ENCODE measurements at places on chromosomes 1 and 21.

DNA sequence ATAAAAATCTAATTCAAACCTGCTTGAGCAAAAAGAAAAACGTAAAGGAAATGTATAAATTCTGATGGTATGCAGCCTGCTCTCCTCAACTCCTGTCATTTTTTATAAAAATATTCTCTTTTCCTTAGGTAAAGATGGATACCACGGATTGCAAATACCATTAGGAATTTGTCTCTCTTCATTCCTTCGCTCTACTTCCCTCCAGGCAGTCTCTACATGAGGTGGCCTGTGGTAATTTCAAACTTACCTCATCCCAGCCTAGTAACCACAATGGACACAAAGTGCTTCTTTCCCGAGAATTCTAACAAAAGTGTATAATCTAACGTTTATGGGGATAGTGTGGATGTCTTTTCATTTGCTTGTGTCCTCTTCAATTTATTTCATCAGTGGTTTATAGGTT, 239.5 kb upstream of the LRRC7 start:
- DNase-seq, result no peak

GRCh38 chr1:233659495-233659894, 45.6 kb downstream of the KCNK1 start:
- DNase-seq, result no peak

- peak; percentile 19 for DNase-seq
Observed at GRCh38 chr1:244796719-244797406, 38.6 kb upstream of the COX20 start.

- no peak for DNase-seq
Observed at GRCh38 chr1:52190500-52191252, 48.8 kb downstream of the ZFYVE9 start.

DNA sequence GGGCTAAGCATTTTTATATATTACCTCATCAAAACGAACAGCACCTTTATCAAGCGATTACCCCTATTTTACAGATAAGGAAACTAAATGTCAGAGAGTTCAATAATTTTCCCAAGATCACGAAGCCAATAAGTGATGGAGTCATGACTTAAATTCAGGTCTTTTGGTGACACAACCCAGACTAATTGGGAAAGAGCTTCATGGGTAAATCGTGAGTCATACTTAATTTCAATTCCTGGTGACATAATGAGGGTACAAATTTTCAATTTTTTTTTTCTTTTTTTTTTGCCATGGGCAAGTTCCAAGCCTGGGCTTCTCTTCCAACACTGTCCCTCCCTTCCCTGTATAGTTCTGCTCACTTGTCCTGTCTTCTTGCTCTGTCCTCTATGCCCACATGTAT, 30.1 kb upstream of the IL10 start:
- no peak for DNase-seq

DNA sequence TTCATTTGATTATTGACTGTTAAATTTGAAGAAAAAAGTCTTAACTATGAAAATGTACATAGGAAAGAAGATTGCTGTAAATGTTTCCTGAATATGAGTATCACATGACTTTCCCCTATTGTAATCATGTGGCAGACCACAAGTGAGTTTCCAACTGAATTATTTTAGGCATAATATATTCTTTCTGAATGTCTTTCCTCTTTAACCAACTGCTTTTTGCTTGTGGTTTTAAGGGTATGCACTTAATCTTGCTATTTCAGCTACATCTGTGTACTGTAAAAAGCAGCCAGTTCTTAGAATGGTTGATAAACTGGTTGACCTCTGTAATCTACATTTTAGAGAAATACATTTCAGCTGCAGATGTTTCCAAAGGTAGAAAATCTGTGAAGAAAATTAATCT, 400.7 kb downstream of the NEGR1 start:
- DNase-seq, result no peak

DNA sequence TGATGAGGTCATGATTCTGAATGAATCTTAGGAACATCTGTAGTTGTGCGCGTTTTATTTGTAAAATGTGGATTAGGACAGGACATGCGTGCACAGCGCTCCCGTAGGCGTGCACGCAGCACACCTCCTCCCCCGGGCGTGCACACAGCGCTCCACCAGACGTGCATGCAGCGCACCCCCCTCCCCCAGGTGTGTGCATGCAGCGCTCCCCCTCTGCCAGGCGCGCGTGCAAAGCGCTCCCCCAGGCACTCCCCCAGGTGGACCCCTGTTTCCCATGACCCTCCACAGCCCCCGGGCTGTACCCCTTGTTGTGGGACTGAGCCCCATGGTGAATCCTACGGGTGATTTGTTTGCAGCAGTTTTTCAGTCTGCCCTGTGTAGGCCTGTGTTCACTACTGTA, 61.6 kb downstream of the S100B start:
- DNase-seq, result no peak

- no peak for DNase-seq
Observed at GRCh38 chr1:179175011-179175841, 54.3 kb downstream of the ABL2 start.

GRCh38 chr1:195462646-195463045, 1145.6 kb downstream of the KCNT2 start:
- no peak for DNase-seq

GRCh38 chr1:90800012-90800717, 83.1 kb upstream of the BARHL2 start:
- DNase-seq, result no peak

GRCh38 chr1:5098981-5099385, 444.6 kb downstream of the AJAP1 start:
- no peak for DNase-seq

- no peak for DNase-seq
Observed at GRCh38 chr1:25623007-25623406, 6.4 kb downstream of the MAN1C1 start.

DNA sequence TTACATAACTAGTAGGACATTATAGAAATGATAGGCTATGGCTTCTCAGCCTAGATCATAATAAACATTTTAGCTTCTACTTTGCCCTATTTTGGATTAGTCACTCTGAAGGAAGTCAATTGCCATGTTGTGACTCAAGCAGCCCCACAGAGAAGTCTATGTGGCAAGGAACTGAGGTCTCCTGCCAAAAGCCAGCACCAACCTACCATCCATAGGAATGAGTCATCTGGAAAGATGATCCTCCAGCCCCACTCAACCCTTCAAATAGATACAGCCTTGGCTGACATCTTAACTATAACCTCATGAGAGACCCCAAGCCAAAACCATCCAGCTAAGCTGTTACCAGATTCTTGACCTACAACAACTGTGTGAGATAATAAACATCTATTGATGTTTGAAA, 76.3 kb upstream of the BEND5 start:
- DNase-seq, result no peak

GRCh38 chr1:30449428-30450147, 273.8 kb downstream of the MATN1 start:
- no peak for DNase-seq

GRCh38 chr1:53121319-53122172, 20.9 kb downstream of the SLC1A7 start:
- DNase-seq, result no peak

GRCh38 chr1:239566074-239566473, 179.7 kb downstream of the CHRM3 start:
- no peak for DNase-seq

DNA sequence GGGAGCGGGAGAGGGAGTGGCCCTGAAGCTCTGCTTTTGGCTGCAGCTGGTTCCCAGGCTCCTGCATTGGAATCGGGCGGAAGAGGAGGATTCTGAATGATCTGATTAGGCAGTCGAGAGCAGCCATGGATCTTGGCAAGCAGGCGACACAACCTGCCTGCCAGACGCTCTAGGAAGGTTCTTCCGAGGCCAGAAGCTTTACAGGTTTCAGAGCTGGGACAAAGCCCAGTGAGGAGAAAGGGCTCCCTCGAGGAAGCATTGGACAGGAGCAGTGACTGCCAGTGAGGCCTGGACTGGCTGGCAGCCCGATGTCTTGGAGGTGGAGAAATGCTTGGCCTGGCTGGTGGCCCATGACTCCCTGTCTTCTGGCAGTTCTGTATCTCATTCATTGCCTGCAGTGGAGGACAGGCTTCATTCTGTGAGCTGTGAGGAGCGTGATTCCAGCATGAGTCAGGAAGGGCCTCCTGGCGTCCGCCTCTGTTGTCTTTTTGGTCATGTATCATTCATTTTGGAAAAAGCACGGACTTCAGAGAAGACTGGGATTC, 132.7 kb upstream of the IPO9 start:
- DNase-seq, result no peak

DNA sequence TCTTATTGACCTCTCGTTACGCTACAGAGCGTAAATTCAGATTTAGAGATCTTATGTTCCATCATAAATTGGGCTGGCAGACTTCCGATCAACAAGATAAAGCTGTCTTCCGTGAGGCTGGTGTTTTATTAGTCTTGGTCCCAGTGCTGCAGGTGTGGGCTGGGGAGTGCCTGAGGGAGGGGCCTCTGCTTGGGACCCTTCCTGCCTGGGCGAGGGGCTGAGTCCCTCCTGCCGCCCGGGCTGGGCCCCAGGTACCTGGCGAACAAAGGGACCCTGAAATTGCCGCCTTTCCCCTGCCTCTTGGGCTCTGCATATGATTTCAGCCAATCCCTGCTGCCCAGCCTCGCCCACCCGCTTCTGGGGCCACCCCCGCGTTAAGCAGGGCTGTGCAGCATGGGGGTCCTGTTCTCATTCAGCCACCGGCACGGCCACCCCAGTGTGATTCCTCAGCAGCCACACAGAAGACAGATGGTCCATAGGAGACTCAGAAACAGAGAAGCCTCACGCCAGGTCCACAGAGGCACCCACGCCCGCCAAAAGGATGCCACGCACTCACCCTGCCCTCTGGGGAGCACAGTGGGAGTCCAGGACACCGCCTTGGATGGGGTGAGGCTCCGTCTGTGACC, 6.1 kb upstream of the SAMD11 start:
- no peak for DNase-seq

DNA sequence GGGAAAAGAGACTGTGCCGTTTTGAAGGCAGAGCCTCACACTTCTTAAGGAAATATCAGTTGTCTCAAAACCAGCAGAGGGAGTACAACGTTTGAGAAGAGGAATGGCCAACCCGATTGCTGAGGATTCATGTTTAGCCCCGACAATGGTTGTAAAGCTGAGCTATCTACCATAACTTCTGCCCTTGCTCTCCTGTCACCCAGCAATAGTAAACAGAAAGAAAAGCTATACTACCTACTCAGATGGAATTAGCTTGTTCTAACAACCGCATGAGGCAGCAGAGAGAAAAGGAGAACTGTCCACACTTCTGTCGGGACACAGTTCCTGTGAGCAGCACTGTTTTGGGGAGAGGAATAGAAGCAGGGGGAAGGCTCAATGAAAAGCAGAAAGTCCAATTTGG, 91.2 kb downstream of the SLC45A1 start:
- DNase-seq, result no peak

DNA sequence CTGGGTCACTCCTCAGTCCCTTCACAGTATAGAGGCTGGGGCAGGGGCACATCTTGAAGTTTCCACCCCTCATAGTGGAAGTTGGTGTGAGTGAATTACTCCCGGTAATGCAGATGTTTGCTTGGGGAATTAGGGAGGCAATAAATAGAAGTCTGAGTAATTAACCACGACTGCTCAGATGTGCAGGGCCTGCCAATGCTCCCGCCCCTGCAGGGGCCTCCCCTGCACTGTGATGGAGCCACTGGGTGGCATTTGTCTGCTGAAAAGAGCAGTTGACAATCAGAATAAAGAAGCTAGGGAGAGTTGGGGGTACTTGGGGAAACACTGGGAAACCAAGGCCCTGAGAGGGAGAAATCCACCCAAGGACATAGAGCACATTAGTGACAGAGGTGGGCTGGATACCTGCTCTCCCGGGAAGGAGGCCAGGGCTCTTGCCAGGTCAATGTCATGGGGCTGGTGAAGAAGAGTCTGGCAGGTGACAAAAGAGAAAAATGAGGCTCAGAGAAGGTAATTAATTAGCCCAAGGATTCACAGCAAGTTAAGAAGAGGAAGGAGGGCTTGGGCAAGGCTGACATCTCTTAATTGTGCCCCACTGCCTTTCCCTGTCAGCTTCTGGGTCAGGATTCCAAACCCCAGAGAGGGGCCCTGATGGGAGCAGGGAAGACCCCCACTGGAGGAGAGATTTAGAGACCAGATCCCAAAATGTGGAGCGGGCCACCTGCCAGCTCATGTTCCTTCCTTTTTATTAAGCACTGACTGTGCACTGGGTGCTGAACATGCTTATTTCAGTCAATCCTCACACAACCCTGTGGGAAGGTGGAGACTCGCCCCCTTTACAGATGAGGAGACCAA, 436.2 kb downstream of the MATN1 start:
- DNase-seq, result no peak

DNA sequence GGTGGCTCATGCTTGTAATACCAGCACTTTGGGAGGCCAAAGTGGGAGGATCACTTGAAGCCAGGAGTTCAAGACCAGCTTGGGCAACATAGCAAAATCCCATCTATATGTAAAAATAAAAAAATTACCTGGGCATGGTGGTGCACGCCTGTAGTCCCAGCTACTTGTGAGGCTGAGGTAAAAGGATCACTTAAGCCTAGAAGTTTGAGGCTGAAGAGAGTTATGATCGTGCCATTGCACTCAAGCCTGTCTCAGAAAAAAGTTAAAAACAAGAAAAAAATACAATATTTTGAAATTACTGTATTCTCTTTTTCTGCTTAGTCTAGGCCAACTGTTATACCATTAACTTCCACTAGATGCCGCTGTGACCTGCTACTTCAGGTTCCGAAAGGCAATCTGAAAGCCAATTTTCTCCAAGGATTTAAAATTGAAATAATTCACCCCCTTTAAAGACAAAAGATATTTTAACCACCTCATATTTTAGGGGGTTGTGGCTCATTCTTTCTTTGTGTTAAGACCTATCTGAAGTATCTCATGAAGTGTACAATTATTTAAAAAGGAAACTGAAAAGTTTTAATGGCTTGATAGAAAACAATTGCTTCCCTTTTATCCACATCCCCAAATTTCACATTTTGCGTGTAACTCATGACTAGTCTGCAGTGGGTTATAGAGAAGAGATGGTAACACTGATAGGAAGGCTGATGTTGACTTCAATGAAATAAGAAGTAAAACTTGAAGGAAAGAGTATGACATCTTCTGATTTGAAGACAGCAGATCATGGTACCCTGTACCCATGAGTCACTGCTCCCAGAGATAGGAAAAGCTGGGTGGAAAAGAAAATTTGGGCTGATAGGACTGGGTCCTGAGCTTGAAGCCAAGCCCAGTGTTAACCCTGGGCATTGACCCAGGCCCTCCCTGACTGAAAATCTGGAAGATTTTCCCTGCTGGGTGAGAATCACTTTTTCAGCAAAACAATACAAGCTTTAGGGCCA, 24.4 kb upstream of the CLDN14 start:
- no peak for DNase-seq

- no peak for DNase-seq
Observed at GRCh38 chr1:246178717-246179311, 328.3 kb downstream of the SMYD3 start.

DNA sequence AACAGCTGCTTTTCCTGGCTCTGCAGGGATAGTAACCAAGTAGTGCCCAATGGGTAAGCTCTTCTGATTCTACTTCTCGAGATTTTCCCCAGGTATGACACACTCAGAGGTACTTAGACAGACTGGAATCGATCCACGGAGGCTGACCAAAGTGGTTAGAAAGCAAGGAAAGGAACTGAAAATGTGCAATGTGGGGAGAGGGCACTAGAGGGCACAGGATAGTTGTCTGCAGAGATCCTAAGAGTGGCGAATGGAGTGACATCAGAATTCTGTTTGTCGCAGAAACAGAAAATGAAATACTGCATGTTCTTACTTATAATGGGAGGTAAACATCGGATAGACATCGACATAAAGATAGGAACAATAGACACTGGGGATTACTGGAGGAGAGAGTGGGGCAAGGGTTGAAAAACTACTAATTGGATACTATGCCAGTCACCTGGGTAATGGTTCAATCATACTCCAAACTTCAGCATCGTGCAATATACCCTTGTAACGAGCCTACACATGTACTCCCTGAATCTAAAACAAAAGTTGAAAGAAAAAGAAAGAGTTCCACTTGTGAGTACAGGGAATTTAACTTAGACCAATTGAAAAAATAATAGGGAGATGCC, 23.3 kb downstream of the CYP2J2 start:
- DNase-seq, result peak; percentile 29
